Renal cortical epithelial cell (primary cell): ENCODE measurements at places on chromosomes 11 and 22. TPM values are rescaled to one million over a fixed set of nuclear protein-coding genes. Genes with fewer than 3 reads are reported as not detected.

MIOX gene
- total RNA-seq, result 0.10 and 1.7 TPM in 2 replicates

OR4A16 gene
- not detected in 2 replicates for total RNA-seq

- DNase-seq, result no peak
These were observed 6.1 kb upstream of the PNPLA3 start for GRCh38 chr22:43917521-43917920.

DNA sequence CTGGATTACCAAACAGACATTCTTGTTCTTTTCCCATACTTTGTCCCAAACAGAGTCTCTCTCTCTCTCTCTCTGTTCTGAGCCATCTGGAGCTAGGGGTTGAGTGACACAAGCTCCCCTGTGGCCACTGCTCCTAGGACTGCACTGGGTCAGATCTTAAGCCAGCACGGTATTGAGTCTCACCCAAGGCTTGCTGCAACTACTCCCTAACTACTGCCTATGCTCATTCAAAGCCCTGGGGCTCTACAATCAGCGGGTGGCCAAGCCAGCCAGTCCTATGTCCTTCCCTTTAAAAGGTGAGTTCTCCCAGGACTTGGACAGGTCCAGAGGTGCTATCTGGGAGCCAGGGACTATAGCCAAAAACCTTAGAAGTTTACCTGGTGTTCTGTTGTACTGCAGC lies 385.6 kb downstream of the CNTN5 start:
- no peak for DNase-seq

GRCh38 chr11:15418921-15419320 lies 304.2 kb downstream of the INSC start:
- DNase-seq, result no peak

DNA sequence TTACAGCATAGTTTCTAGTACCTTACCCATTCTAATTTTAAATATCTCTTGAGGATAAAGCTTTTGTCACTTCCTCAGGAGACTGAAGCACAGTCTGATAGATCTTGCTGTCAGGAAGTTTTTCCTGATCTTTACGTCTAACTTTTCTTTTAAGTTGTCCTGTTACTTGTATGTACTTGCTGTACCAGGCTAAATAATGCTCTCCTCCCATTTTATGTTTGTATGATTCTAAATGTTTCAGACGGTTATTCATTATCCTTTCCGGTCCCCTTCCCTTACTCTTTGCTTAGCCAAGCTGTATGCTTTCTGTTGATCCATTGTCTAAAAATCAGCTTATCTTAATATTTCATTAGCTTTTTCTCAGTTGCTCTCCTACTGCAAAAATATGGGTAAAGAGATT lies 6.0 kb downstream of the ARHGEF12 start:
- no peak for DNase-seq

DNA sequence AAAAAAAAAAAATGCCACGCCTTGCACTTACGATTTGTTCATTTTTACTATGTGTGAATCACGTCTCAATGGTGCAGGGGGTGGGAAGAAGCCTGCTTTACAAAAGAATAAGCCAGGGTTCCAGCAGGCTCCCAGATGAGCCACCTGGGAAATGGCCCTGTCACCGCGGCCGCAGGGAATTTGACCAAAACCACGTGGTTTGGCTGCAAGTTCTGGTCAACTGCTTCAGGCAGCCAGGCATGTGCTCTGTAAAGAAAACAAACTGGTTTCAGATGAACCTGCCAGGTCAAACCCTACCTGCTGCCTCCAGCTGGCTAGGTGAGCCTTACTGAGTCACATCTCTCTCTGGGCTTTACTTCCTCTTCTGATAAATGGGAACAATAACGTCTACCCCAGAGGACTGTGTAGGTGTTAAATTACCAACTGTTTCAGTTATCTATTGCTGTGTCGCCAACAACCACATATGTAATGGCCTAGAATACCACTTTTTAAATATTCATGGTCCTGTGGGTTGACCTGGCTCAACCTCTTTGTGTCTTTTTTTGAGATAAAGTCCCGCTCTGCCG lies 30.5 kb upstream of the GCAT start:
- DNase-seq, result peak; percentile 96

- no peak for DNase-seq
These were observed 23.0 kb downstream of the LRRC74B start for GRCh38 chr22:21068681-21069276.

- DNase-seq, result no peak
These were observed 1.0 kb upstream of the HBG1 start for GRCh38 chr11:5250543-5251204.

GRCh38 chr11:95262994-95263765 lies 32.2 kb upstream of the SESN3 start:
- DNase-seq, result no peak

DNA sequence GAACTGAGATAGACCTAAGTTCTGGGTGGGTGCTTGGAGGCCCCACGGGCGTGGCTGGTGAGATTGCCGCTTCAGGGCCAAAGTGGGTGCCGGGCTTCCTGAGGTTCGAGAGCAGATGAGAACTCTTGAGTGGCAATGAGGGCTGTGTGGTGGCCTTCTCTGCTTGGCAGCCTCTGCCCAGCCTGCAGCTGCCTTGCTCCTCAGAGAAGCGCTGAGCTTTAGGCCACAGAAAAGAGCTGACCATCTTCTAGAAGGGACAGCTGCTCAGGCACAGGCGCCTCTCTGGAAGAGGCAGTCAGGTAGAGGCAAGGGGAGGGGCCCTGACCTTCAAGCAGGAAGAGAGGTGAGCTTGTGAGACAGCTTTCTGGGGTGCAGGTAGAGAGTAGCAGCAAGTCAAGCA lies 72.8 kb downstream of the MED15 start:
- no peak for DNase-seq

OVOL1 gene
- total RNA-seq, result 0.20 and 5.2 TPM in 2 replicates

DNA sequence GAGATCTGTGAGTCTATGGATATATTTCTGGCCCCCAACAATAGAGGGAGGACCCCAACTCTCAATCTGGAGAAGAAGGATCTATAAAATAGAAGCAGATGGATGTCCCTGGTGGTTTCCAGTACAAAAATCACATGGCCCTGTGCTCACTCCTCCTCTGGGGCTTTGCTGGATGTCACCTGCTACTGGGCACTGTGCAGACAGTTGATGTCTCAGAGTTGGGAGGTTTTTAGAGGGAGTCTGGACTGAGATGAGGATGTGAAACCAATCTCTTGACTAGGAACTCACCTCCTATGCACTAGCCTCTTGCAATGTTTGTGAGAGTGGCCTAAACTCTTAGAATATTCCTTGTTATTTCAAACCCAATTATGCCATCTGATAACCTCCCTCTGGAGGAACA lies 107.2 kb downstream of the SCN3B start:
- DNase-seq, result no peak

DNA sequence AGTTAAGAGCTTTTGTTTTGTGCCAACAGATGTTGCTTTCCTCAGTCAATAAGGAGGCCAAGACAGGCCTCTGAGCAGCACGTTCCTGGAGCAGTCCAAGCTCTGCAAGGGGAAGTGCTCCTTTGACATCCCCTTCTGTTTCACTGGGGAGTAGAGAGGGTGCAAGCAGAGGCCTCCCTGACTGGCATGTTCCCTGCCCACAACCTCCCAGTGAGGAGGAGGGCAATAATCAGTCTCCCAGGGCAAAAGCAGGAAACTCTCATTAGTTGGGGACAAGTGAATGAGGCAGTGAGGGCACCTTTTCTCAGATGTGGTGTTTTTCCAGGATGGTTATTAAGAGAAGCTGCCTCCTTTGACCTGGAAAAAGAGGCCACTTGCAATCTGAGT lies 79.5 kb upstream of the ZBED5 start:
- DNase-seq, result no peak

GRCh38 chr11:119365071-119365591 lies 16.4 kb downstream of the USP2 start:
- DNase-seq, result no peak

- DNase-seq, result no peak
These were observed 197.0 kb downstream of the SBF2 start for GRCh38 chr11:10096987-10097386.

DNA sequence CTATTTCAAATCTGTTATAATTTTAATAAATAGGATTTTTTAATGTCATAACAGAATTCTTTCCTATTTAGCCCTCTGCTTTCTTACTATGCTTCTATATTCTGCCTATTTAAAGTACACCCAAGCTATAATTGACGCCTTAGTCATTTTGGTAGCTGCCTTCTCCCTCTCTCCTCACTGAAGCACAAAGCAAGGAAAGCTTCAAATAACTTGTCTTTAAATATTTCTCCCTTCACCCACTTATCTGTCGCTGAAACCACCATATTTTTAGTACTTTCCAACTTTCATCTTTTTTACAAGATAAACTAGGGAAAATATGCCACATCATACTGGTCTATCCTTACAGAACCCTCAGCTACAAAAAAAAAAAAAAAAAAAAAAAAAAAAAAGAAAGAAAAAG lies 127.9 kb downstream of the ENTHD1 start:
- DNase-seq, result no peak

IL10RA gene
- 0.52 and 0.60 TPM in 2 replicates for total RNA-seq
